ENCODE measurements at places on chromosomes 7 and 10.

DNA sequence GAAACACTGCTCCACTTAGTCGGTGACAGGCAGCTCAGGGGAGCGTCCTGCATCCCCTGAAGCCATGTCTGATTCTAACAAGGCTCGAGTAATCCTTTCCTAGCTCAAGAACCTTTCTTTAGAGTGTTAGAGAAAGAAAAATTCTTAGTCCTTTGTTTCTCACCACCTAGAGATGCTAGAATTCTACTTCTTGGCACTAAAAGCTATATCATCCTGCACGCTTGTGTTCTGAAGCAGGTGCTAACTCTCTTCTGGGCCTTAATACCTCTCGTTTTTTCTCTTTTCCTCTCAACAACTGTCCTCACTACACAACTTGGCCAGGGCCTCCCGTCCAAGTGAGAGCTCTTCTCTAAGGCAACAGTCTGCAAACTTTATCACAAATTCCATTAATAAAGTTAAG, at the start of gene LYZL2:
LYZL2 (minus strand) TSS at position 101 of the 400 bp plus-strand sequence. CDS start 2,838 bp downstream, outside the sequence.
- DNase-seq = no peak

- peak; percentile 95 for DNase-seq
Observed at GRCh38 chr7:44073664-44074348, 8.4 kb upstream of the PGAM2 start.

- DNase-seq = no peak
Observed at GRCh38 chr10:14131261-14131960, 199.3 kb downstream of the FRMD4A start.

- no peak for DNase-seq
Observed at GRCh38 chr7:139036901-139037300, 1.1 kb upstream of the ZC3HAV1L start.

DNA sequence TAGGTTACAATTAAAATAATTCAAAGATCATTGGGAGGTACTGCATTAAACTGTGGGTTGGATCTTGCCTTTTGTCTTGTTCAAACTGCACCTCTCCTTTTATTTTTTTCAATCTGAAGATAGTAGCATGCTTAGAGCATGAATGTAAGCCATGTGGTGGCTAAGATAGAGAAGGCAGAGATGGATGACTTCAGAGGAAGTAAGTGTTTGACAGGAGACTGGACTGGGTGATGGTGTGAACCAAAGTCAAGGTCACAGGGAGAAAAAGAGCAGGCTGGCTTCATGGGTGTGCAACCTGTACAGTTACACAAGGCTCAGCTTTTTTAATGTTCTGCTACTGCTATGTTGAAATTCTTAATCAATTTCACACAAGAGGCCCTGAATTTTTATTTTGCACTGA, 85.6 kb downstream of the ZEB1 start:
- DNase-seq = no peak

- no peak for DNase-seq
Observed at GRCh38 chr7:69047151-69047754, 551.0 kb upstream of the AUTS2 start.

DNA sequence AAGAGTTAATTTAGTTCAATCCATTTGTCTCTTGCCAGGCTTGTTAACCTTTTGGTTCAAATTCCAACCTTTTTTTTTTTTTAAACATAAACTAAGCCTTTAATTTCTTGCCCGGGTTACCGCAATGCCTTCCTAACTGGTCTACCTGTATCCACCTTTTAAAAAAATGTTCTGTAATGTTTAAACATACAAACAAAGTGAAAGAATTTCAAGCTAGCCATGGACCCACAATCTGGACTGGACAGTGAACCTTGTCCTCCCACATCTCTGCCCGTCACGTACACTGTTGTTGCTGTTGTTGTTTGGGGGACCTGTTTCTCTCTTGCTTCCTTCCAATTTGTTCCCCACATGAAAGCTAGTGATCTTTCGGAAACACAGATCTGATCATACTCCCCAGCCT, 724.7 kb upstream of the AUTS2 start:
- no peak for DNase-seq

DNA sequence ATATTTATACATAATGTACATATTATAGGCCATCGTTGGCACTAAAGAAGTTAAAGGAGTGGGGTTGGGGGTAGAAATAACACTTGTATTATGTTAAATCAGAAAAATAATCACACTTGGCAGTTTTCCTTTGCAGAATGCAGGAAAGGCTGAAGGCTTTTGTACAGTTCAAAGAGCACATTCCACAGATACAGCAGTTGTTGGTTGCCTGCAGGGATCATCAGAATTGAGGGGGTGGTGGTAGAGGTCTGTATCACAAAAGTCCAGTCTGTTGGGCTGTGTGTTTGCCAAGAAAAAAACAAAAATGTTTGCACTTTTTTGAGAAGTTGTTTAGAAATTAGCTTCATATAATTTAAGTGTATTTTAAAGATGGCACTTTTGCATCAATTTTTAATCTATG, 231.8 kb upstream of the FOXP2 start:
- DNase-seq = no peak

- peak; percentile 38 for DNase-seq
Observed at GRCh38 chr10:96257944-96258343, 13.4 kb downstream of the BLNK start.

All from CD14-positive monocyte (primary cell).